ENCODE measurements at places on chromosomes 2 and 18.
A peak's percentile ranks its signal among the peaks of the same experiment; 100 is the strongest.

- no peak for DNase-seq
Observed at GRCh38 chr18:13281406-13281805, 62.8 kb downstream of the LDLRAD4 start.

DNA sequence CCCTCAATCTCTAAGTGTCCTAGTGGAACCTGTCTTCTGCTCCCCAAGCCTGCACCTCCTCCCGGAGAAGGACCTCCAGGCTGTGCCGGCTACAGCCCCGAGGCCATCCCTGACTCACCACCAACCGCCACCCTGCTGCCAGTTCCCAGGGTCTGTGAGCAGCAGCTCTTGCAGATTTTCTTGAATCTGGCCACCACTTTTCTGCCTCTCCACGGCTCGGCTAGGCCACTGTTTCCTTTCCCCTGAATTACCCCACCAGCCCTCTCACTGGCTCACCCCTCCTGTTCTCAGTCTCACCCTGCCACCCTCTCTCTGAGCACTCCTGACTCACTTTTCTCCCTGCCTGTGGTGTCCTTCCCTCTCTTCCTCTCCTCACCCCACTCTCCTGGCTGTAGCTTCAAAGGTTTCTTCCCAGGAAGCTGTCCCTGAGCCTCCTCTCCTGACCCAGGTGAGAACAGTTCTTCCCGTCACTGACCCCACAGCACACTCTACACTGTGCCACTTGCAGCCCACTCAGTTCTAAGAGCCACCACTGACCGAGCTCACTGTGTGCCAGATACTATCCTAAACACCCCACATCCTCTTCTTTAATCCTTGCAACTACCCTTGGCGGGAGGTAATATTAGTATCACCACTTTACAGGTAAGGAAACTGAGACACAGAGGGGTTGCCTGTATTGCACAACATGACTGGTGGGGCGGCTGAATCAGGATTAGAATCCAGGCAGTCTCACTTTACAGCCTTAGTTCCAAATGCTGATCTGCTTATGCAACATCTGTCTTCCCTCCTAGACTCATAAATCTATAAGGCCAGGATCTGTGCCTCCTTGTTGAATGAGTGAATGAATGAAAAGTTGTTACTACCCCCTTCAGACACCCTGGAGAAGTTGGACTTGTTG lies 111.6 kb downstream of the SMAD7 start:
- DNase-seq = no peak

GRCh38 chr2:187079901-187080300 lies 230.9 kb upstream of the ZSWIM2 start:
- no peak for DNase-seq

DNA sequence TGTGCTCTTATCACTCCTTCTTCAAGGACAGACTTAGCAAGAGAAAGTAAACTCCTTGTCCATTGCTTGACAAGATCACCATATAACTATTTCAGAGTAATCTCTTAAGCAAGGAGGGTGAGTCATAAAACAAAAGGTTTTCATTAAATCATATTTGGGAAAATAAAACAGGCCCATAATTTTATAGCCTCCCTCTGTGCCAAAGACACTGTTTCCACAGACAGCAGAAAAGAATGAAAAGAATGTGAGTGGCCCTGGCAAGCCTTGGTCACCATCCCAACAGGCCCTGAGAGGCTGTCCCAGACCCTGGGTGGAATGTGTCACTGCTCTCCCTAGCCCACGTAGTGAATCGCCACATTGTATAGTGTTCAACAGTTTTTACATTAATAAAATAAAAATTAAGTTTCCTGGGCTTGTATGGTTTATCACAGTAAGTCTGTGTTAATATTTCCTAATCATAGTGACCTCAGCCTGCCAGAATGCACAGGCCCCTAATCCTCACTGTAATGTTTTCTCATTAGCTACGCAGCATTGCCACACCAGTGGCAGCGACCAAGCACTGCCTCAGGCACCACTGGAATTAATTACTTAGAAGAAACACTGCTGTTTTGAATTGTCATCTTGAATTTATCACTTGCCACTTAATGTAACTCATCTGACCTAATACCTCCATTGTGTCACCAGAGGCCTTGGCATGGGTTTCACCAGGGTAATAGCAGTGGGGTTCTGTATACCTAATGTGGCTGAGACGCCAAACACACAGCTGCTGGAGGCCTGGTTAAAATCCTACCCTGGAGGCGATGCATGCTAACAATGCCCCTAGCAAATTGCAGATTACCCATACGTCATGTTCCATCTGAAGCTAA lies 401.9 kb downstream of the LNPK start:
- no peak for DNase-seq

- DNase-seq = no peak
Observed at GRCh38 chr2:85861650-85862049, 27.1 kb downstream of the ST3GAL5 start.

- DNase-seq = no peak
Observed at GRCh38 chr18:79248495-79249060, 147.2 kb upstream of the NFATC1 start.

DNA sequence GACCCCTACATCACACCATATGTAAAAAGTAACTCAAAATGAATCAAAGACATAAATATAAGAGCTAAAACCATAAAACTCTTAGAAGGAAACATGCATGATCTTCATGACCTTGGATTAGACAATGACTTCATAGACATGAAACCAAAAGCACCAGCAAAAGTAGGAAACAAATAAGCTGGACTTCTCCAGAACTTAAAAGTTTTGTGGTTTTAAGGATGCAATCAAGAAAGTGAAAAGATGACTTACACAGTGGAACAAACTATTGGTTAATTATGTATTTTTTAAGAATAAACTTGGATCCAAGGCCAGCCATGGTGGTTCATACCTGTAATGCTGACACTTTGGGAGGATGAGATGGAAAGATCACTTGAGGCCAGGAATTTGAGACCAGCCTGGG lies 150.2 kb downstream of the GALNT1 start:
- DNase-seq = no peak

- no peak for DNase-seq
Observed at GRCh38 chr2:84713441-84713840, 167.4 kb downstream of the TRABD2A start.

DNA sequence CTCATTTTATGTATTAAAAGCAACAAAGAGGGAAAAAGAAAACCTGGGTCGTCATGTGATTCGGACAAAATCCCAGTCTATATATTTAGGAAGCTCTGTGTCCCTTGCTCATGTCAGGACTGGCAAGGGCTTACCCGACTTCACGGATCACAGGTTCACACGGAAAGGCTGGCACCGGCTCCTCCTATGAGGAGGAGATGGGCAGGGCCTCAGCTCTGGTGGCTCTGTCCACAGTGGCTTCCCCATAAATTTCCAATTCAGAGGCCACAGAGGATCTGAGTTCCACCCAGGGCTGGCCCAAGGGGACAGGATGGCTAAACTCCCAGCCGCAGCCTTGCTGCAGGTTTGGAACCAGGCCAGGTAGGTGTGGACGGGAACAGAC lies 186.8 kb downstream of the BCL2 start:
- DNase-seq = no peak

DNA sequence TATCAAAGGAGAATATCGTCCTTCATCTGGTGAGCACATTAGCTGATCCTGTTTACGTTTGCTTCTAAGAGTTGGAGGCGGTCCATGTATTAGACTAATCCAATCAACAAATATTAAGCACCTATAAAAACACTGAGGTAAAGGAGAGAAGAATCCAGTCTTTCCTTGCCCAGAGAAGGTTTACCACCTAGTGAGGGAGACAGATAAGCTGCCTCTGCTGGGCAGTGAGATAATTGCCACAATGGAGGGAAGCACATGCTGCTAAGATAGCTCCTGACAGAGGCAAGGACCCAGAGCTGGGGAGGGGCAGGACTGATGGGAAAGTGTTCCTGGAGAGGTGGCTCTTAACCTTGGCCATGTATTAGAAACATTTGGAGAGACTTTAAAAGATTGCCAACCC lies 36.7 kb upstream of the ST8SIA5 start:
- DNase-seq = peak; percentile 30

DNA sequence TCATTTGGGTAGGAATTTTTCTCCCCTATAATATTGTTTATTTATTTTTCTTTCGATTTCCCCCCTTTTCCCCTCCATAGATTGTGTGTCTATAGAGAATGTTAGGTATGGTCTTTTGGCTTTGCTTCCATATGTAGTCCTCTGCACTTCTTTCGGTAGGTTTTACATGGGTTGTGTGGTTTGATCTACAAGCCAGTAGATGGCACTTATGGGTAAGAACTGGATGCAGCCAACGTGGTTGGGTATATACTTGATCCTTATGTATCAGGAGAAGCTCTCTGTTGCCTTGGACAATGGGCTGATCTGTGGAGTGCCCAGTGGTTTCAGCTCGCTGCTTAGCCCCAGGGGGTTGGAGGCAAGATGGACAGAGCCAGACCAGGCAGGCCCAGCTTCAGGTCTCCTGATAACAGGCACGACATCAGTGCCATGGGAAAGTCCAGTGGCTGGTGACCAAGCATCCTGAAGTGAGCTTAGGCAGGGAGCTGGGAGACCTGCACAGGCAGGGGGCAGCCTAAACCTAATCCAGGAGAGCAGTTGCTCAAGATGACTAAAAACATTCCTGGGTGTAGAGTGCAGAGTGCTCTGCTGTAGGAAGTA lies 488.3 kb downstream of the CCDC85A start:
- no peak for DNase-seq

DNA sequence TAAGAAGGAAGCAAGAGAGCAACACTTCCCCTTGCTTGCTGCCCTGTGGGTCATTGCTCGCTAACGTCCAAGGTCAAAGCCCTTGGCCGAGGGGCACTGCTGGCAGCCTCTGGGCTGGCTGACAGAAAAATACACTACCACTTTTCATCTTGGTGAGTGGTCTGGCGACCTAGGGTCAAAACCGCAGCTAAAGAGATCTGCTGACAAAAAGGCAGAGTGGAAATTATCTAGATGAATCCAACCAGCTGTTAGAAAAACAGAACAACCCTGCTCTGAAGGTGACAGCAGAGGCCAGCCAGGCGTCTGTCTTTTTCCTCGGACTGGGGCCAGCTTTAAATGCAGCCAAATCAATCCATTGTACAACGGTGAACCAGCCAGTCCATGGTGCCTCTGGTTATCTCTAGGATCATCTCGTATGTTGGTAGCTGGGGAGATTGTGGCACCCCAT lies 92.6 kb downstream of the CD8B2 start:
- DNase-seq = no peak

- peak; percentile 11 for DNase-seq
Observed at GRCh38 chr2:191638079-191638801, 39.7 kb upstream of the NABP1 start.

DNA sequence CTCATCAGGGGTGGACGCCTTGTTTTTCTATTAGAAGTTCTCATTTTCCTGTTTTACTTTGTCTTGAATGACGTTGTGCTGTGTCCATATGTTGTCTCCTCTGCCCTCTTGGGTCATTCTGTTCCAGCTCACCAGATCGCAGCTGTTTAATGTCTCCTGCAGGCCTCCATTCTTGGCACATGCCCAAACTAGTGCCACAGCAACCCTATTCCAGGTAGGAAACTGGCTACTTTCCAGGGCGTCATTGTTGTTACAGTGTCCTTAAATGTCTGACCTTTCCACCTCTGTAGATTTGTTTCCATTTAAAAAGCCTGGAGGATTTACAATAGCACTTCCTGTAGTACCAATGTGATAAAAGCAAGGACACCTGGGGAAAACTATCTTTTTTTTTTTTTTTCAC lies 500.7 kb downstream of the METTL4 start:
- no peak for DNase-seq

DNA sequence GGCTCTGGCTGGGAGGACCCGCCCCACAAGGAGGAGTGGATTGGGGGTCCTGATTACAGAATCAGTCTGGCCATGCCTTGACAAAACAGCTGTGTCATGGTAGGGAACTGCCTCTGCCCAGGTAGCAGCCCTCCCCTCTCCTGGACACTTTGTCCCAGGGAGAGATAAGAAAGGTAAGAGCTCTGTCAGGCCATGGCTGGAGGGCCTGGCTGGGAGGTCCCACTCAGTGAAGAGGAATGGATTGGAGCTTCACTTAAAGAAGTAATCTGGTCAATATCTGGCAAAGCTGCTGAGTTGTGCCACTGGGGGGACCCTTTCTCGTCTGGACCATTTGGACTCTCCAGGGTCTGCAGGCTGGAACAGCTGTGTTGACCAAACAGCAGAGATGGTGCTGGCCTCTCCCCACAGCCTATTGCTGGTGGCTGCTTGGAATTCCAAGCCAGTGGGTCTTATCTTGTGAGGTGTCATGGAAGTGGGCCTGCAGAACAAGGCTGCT lies 75.4 kb downstream of the EPC2 start:
- DNase-seq = peak; percentile 19

DNA sequence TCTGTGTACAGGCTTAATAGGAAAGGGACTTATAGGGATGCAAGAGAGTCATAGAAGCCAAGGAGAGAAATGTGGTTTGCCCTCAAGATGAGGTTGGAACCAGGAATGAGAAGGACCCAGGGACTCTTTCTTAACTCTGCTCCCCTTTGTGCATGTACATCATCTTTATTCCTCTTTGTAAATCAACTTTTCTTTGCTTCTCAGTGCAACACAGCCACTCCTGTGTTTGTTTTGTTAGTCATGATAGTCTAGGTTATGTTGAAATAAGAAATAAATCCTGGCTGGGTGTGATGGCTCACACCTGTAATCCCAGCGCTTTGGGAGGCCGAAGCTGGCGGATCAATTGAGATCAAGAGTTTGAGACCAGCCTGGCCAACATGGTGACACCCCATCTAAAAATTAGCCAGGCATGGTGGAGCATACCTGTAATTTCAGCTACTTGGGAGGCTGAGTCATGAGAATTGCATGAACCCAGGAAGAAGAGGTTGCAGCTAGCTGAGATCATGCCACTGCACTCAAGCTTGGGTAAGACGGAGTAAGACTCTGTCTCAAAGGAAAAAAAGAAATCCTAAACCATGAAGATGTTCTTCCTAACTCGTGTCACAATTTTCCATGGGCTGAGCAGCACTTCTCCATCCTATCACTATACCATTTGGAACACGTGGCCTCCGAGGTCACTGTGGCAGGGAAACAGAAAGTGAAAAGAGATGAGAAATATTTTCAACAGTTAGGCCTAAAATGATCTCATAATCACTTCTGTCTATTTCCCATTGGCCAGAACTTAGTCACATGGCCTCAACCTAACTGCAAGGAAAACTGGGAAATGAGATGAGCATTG lies 73.0 kb upstream of the TMEM17 start:
- DNase-seq = no peak

DNA sequence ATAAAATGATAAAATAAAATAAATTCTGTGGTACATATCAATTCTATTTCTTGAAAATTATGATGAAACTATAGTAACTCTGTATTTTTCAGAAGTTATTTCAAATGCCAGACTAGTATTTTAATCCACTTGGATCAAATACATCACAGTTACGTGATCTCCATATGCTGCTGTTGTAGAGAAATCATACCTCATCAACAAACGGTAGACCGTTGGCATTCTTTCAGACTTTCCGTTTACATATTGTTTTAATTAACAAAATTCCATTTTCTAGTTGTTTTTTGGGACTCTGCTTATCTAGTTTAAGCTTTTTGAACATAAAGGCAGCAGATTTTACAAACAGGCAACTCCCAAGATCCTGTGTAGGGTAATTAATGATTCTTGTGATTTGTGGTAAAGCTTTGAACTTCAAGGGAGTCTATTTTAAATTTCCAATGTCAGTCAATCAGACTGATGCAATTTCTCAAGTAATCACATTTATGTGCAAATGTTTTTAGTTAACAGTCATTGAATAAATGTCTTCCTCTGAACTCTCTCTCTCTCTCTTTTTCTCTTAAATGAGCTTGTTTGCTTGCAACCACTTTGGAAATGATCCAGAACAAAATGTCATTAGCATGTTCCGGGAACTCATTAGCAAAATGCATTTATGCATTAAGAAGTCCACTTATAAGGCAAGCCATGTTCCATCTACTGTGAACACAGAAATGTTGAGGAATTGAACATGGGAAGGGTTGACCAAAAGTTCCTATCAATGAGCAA lies 31.8 kb downstream of the NYAP2 start:
- no peak for DNase-seq

GRCh38 chr18:23652232-23652631 lies 10.5 kb downstream of the ANKRD29 start:
- DNase-seq = no peak

Data from hematopoietic multipotent progenitor cell treated with erythropoietin and hydrocortisone succinate and interleukin-3 and kit ligand, for 8 days (in vitro differentiated cells).